ENCODE measurements at places on chromosomes 12 and 14.

GRCh38 chr14:98168211-98168985 is 1103.6 kb downstream of the BCL11B start:
- DNase-seq, result no peak

- DNase-seq, result no peak
Measured at GRCh38 chr12:47235258-47236040, 155.7 kb upstream of the AMIGO2 start.

DNA sequence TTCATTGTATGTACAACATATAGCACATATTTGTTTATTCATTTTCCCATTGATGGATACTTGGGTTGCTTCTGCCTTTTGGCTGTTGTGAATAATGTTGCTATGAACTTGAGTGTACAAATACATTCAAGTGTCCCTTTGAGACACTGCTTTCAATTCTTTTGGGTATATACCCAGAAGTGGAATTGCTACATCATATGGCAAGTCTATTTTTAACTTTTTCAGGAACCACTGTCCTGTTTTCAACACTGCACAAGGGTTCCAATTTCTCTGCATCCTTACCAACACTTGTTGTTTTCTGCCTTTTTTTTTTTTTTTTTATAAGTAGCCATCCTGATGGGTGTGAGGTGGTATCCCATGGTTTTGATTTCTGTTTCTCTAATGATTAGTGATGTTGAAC is 15.9 kb downstream of the RBMS2 start:
- no peak for DNase-seq

DNA sequence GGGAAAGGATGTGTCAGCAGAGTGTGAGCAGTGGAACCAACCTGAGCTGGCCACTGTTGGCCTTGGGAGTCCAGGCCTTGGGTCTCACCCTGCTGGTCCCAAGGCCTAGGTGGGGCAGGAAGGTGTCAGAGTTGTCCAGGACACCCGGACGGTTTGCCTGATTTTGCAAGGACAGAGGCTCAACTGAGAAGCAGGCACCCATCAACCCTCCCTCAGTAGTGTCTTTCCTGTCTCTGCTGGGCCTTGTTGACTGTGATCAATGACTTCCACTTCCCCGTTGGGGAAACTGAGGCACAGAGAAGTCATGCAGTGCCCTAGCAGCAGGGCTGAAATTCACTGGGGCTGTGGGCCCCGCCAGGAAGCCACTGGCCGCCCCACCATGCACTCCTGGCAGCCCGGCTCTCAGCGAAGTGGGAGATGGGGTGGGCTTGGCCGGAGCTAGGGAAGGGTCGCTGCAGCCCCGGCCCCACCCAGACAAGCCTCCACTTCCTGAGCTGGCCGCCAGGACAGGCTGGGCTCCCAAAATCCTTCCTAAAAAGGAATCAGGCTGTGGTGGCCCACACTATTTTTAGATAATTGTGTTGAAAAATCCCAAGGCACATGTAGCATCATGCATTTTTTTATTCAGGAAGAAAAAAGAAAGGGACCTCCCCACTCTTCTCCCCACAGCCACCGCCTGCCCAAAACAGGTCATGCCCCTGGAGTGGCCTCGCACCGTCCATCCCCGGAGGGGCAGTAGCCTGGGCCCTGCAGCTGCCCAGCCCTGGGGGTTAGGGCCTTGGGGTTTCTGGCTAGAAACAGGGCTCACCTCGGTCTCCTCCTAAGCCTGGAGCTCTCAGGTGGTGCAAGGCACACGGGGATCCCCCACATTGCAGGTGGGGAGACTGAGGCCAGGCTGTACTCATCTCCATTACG is 127.4 kb downstream of the CALM1 start:
- DNase-seq, result no peak

DNA sequence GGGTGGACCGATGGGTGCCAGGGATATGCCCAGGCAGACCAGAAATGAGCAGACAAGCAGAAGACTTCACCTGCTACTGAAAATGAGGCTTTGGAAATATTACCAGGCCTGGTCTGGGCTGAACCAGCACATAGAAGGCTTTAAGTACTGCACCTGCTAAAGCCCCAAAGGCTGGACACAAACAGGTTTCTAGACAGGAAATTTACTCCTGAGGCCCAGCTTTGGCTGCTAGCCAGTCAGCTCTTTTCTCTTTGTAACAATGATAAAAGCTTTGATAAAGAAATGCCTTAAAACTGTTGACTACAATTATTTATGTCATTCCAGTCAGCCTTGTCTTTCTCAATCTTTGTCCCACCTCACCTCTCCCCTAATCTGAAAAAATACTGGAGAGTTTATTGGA is 228.9 kb upstream of the EGLN3 start:
- no peak for DNase-seq

GRCh38 chr14:51478175-51478621 is 173.5 kb upstream of the FRMD6 start:
- DNase-seq, result peak; percentile 85

DNA sequence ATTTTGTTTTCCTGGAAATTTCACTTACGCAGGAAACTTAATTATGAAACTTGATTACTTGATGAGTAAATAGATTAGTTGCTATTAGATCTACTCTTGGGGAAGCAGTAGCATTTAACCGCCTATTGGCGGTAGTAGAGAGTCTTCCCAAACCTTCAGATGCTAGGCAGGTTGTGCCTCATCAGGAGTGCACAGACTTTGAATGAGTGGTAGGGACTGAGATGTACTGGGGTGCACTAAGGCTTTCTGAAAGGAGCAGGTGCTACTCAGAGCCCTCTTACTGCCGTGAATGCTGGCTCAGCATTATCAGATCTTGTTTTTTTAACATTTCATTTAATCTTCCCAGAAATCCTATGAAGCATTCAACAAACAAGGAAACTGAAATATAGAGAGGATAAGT is 7.7 kb downstream of the GATC start:
- DNase-seq, result no peak

DNA sequence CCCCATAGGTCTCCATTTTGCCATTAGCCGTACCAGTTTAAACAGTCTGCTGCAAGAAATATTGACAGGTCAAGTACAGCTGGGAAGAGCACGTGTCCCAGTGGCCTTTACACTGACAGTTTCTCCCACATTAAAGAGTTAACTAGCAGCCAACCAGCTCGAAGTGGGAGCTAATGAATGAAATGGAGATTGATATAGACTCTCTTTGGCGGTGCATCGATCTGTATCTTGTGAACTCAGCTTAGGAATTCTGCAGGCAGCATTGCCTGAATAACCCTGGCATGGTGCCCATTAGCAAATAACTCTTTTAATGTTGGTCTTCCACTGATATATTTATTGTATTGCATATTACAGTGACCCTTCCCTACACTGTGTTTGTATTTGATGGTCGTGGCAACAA is 319.4 kb downstream of the EGLN3 start:
- DNase-seq, result no peak

Data from fibroblast of skin of left biceps (primary cell).